Mucosa of gallbladder (tissue), 1 donor: ENCODE measurements at places on chromosomes 7 and 10.
A peak's percentile ranks its signal among the peaks of the same experiment; 100 is the strongest.

DNA sequence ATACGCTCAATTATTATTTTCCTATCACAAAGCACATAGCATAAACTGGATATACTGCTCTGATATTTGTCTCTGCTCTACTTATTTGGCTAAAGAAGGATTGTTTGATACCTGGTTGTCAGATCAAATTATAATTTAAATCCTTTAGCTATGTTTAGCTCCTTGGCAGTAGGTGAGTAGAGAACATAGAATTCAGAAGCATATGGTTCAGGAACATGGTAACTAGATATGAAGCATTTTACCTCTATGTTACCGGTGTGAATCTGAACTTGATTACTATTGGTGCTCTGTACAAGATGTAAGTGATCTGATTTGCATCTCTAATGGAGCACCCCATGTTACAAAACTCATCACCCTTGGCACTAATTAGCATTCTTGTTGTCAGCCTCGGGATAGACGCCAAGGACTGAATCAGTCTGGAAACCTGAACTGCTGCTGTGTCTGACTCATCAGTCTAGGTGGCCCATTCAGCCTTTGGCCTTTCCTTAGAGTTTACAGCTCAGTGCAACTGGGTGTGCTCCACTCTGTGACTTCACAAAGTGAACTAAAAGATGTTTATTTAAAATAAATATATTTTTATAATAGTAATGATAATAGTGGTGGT is 12.3 kb upstream of the MYPN start:
- peak; percentile 71 for DNase-seq

DNA sequence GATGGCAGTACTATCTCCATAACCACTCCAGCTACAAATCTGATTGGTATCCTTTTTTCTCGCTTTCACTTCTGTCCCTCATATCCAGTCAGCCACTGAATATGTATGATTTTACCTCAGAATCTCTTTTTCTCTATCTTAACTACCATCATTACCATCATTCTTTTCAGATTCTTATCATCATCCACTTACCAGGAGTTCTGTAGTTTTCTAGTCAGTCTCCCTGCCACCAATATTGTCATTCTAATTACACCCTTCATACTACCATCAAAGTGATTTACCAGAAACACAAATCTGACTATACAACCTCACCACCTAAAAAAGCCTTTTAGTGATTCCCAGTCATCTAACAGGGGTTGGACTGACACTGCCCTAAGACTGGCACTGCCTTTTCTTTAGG is 64.9 kb upstream of the TMEM140 start:
- DNase-seq, result no peak

DNA sequence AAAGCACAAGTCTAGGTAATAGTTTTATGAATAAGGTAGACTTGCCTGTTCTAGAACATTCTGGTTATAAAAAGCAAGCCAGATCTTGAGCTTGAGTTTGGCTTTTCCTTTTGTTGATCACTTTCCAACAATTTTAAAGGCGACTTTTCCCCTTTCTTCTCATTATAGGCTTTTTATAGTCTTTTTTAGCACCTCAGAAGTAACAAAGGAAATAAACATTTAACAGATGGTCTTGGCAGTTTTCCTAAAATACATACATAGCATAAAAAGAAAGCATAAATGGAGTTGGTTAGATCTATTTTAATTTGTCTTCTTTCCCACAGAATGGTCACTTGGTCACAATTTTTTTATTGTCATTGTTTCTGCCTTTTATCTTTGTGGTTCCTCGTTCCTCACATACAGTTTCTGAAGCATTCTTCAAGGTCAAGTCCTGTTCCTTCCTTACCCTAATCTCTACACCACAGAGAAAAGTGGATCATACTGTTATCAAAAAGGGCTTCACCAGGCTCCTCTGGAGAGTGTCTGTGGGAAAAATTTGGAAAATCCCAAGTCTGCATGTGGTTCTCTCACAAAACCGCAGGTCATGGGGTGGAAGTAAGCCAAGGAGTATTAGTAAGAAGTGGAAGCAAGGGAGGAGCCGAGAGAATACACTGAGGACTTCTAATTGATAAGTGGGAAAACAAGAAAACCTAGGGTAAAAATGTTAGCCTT is 31.3 kb downstream of the THNSL1 start:
- DNase-seq, result no peak

GRCh38 chr7:130865408-130866236 is 131.6 kb upstream of the KLF14 start:
- no peak for DNase-seq
